Activated CD4-positive, alpha-beta T cell treated with anti-CD3 and anti-CD28 coated beads, Interleukin-2, Interleukin-6, amounts not matched to agents 100 ng/mL and 50 ng/mL, durations not matched to agents 16 hours and 8 hours (primary cell): ENCODE measurements at places on chromosomes 7 and 10.
A peak's percentile ranks its signal among the peaks of the same experiment; 100 is the strongest.

- DNase-seq = no peak
Observed at GRCh38 chr7:26449175-26450165, 157.8 kb downstream of the SNX10 start.

- DNase-seq = no peak
Observed at GRCh38 chr7:117751775-117752174, 121.5 kb downstream of the CTTNBP2 start.

DNA sequence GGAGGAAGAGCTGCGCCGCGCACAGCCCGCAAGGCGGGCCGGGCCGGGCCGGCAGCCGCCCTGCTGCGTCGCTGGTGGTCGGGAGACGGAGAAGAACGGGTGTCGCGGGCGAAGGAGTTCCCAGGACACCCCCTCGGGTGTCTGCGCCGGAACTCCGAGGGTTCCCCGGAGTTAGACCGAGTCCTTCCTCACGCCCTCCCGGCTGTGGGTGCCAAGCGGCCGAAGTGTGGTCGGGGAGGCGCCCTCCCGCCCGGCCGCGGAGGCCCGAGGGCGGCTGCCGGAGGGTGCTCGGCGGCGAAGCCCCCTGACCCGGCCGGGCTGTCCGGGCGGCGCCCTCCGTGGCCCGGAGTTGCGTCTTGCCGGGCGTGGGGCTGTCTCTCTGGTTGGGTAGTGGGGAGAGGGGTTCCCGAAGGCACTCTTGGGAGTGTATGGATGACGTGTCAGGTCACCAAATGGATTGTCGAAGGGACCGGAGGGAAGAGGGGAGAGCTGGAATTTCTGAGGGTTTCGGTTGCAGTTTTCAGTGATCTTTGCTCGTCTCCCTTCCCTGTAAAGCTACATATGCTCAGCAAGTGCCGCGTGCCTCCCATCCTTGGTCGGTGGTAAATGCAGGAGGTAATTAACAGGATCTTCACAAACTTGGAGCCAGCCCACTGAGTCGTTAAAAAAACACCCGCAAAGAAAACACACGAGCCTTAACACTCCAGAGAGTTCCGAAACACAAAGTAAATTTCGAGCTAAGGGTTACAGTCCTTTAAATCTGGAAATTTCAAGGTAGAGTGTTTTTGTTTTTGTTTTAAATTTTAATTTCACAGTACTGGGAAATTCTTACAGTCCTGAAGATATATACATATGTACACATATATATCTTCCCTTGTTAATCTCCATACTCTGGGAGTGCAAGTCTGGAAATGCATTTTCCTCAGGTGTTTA, 871 bp downstream of the ST7 start:
- DNase-seq = peak; percentile 41

GRCh38 chr10:125062914-125063230, 97.5 kb downstream of the CTBP2 start:
- no peak for DNase-seq

DNA sequence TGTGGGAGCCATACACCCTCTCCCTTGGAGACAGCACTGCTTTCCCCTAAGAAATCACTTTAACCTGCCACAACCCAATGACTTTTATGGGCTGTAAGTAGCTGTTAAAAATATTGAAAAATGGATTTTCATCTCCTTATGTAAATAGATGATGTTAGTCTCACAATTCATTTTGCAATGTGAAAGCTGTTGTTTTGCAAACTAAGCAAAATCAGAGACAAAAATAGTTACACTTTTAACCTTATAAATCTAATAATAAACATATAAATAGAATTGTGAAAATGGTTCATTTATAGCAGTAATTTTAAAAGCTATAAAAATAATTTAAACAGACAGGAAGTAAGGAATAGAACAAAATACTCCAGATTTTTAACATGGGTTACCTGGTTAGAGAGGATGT, 268.8 kb upstream of the MAGI2 start:
- DNase-seq = no peak

- DNase-seq = no peak
Observed at GRCh38 chr7:3579638-3580219, 278.7 kb downstream of the SDK1 start.

GRCh38 chr10:3040069-3040468, 27.3 kb upstream of the PFKP start:
- DNase-seq = no peak

- DNase-seq = no peak
Observed at GRCh38 chr10:1152386-1153250, 96.4 kb downstream of the WDR37 start.

DNA sequence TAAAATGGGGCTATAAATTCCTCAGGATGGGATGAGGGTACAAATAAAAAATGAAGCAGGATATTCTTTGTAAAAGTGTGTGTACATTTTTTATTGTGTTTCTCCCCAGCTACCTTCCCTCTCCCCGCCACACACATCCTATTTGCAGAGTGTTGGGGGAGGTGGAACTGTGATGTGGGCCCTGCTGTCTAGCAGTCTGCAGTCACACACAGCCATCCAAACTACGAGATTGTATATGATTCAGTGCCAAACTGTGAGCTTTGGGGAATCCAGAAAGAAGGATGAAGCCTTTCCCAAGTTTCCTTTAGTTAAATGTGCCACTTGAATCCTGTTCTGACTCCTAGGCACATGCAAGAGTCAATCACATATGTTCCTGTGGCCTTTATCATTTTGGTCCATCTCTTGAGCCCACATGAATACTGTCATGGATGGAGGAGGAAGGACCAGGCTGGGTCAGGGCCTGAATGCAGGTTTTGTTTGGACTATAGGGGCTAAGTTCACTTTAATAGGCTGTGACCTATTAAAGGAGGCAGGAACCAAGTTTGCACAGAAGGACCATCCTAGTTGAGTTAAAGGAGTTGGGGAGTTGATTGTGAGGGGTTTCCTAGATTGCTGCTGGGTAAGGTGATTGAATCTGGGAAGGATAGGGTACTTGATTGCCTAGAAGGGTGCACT, 1.1 kb upstream of the SEMA4G start:
- DNase-seq = no peak

GRCh38 chr7:130733931-130734814, at the start of gene KLF14:
Gene KLF14 (minus strand): TSS chr7:130734207. CDS start chr7:130734033, 174 bp downstream.
- DNase-seq = peak; percentile 8

GRCh38 chr7:30635798-30636197, 41.1 kb downstream of the GARS1 start:
- no peak for DNase-seq

DNA sequence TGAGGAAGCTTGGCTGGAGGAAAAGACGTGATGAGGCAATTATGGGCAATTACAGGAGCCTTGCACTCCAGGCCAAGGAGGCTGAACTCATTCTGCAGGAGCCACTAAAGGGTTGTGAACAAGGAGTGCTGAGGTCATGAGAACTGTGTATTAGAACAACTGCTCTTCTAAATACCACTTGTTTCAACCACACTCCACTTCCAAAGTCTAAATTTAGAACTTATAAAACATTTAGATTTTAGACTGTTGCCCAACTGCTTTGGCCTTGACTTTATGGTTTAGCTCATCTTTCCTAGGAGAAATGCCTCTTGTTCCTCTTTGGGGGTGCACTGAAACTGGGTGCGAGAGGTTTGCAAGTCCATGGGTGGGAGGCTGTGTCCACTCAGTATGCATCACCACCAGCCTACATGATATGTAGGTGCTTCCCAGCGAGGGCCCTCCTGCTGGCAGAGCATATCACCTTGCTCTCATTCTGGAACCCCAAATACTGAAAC, 199.7 kb upstream of the AOAH start:
- no peak for DNase-seq

DNA sequence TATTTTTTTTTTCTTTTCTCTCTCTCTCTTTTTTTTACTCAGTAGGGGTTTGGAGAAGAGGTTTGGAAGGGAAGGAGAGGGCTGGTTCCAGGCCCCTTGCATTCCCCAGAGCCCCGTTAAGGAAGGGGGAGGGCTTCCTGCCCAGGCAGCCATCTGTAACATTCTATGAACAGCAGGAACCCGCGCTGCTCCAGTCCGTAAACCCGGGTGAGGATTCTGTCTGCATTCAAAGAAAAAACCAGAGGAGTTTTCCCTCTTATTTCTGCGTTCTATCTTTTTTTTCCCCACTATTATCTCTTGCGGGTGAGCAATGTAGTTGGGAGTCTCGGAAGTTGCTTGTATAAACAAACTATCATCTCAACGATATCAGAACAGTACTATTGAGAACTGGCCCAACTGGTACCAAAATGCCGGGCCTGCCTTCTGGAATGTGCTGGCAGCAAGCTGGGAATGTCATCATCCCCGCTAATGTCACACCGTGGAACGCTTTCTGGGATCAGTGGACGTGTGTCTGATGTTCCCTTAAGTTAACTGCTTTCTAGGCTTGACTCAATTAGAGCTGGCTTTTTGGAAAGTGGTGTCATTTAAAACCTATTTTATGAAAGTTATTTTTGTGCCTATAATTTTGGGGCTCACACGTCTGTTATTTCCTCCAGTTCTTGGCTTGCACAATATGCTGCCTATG, 153.1 kb upstream of the MEOX2 start:
- no peak for DNase-seq

GRCh38 chr7:32091608-32092210, 21.5 kb upstream of the PDE1C start:
- no peak for DNase-seq

DNA sequence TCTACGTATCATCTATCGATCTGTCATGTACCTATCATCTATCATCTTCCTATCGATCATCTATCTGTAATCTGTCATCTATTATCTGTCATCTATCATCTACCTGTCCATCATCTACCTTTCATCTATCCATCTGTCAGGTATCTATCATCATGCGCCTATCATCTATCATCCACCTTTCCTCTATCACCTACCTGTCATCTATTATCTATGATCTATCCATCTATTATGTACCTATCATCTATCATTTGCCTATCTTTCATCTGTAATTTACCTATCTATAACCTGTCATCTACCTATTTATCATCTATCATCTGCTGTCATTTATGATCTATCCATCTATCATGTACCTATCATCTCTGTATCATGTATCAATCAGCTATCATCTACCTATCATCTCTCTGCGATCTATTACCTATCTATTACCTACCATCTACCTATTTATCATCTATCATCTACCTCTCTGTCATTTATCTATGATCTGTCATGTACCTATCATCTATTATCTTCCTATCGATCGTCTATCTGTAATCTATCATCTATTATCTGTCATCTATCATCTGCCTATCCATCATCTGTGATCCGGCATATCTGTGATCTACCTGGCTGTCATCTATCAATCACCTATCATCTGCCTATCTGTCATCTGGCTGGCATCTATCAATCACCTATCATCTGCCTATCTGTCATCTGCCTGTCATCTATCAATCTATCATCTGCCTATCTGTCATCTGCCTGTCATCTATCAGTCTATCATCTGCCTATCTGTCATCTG, 1.6 kb upstream of the VIPR2 start:
- no peak for DNase-seq

DNA sequence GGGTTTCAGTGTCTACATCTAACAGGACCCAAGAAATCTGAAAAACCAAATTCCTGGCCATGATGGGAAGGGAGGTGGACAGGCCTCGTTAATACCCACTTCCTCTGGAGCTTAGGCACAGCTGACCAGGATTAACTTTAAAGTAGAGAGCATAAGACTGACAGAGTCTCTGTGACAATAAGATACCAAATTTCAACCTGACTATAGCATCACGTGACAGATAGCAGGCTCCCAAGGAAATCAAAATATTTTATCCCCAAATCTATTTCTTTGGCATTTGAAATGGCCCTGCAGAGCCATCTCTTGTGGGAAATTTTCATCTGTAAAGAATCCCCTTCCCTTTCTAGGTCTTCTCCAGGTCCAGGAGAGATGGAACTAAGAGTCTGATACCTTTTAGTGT, 258.3 kb downstream of the TCERG1L start:
- no peak for DNase-seq

DNA sequence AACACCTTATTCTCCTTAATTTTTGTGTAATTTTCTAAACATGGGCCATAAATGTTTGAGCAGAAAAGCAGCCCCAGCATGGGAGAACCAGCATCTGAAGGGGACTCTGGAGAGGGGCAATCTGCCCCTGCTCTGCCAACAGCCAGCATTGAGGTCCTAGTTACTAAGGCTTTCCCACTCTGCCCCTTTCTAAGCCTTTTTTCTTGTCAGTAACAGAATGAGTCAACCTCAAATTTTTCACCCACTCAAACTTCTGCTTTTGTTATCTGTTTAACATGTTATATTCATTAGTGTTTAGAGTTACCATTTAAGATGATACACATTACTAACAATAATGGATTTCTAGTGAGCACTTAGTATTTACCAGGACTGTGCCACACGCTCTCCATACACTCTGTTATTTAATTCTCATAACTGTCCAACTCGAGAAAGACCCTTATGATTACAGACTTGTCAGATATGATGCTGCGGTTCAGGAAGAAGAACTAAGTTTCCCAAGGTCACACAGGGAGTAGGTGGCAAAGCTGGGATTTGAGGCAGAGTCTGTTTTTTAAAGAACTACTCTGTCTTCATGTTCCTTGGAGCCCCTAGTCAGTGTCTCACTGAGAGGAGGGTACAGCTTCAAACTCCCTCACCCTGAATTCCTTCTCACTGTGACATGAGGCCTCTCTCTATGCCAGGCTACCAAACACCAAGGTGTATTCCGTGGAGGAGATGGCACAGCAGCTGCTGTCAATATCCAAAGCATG, 19.9 kb upstream of the GPAM start:
- DNase-seq = no peak

DNA sequence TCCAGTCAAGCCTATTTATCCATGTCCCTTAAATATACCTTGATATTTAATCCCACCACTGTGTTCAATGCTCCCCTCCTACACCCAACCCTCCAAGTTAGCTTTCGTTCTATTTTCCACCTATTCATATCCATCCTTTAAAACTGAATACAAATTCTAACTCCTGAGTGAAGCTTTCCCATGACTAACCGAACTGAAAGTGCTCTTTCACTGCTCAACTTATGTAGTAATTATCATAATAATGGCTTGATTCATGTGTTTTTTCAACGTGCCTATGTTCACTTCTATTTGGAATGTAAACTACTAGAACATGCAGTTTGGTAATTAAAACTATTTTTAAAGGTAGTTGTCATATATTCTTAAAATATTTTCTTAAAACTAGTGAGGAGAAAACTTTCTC, 58.0 kb downstream of the NDUFB2 start:
- no peak for DNase-seq

GRCh38 chr7:81333004-81333403, 414.2 kb upstream of the SEMA3C start:
- no peak for DNase-seq

GRCh38 chr10:119516381-119517234, 25.9 kb downstream of the RGS10 start:
- DNase-seq = peak; percentile 90

DNA sequence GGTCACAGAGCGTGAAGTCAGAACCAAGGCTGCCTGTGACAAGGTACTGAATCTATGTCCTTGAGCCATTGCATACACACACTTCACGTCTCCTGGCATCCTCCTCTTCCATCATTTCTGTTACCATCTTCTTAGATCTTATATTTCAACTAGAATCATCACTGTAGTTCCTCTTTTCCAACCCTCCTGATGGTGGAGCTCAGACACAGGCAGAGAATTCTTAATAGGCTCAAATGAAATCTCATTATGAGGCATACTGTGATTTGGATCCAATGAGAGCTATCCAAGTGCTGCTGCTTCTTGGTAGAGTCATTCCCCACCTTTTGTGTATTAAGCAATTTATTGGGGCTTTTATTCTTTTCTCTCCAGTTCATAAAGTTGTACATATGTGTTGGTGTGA, 113.2 kb downstream of the CALCR start:
- no peak for DNase-seq
